ENCODE measurements at places on chromosomes 5 and 9.

DNA sequence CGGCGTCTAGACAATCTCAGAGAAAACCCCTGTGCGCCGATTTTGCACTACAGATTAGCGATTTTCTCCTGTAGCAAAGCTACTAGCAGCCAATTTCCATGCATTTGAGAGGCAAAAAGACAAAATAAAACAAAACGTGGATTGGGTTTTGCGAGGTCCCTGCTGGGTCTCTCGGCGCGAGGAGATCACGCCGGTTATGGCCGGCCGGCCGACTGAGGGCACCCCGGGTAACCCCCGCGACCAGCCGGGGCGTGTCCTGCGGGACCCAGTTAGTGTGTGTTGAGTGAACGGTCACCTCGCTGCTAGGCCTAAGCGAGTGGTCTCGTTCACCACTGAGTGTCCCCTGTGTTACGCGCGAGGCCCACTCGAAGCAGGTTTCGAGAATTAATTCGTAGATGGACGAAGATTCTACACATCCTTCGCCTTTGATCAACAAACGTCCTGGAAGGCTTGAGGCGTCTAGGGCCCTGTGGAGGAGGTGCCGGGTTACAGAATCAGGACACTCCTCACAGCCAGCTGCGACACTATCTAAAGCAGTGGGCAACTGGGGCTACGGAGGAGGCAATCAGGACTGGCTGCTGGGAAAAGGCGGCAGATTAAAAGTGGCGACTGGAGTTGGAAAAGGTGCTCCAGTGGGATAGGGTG lies 764 bp upstream of the VDAC1 start:
- DNase-seq, result peak; percentile 15

GRCh38 chr9:96135753-96136290 lies 166.2 kb downstream of the HSD17B3 start:
- no peak for DNase-seq

GRCh38 chr5:151617841-151618710 lies 26.9 kb upstream of the FAT2 start:
- DNase-seq, result no peak

DNA sequence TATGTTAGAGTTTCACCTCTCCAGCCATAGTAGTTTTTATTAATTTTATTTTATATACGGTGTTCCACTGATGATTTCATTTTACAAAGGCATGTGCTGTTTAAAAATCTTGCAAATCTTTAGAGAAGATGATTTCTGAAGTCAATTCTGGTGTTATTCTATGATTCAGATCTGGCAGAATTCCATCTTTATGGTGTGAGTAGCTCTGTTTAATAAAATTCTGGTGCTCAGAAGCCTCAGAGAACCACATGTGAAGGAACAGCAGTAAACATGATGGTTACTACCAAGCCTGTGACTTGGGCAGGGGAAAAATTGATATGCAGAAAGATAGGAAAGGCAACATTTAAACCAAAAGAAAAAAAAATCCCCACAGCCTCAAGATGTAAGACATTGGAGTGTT lies 299.7 kb downstream of the NPR3 start:
- no peak for DNase-seq

DNA sequence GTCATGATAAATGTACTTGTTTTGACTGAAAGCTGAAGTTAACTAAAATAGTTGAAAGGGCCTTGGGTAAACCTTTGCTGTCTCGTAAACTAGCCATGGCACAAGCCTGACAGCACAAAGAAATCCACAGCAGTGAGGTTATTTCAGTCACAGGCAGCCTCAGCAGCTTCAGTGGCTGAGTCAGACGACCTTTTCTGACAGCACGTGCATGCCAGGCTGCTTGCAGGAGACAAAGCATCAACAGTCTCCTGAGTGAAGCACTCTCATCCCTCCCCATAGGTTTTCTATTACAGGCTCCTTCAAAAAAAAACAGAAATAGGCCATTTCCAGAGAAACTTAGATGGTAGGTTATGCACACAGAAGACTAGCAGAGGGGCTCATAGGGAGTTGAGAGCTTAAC lies 34.6 kb downstream of the OXCT1 start:
- DNase-seq, result no peak

GRCh38 chr5:13566871-13567339 lies 377.6 kb downstream of the DNAH5 start:
- no peak for DNase-seq

DNA sequence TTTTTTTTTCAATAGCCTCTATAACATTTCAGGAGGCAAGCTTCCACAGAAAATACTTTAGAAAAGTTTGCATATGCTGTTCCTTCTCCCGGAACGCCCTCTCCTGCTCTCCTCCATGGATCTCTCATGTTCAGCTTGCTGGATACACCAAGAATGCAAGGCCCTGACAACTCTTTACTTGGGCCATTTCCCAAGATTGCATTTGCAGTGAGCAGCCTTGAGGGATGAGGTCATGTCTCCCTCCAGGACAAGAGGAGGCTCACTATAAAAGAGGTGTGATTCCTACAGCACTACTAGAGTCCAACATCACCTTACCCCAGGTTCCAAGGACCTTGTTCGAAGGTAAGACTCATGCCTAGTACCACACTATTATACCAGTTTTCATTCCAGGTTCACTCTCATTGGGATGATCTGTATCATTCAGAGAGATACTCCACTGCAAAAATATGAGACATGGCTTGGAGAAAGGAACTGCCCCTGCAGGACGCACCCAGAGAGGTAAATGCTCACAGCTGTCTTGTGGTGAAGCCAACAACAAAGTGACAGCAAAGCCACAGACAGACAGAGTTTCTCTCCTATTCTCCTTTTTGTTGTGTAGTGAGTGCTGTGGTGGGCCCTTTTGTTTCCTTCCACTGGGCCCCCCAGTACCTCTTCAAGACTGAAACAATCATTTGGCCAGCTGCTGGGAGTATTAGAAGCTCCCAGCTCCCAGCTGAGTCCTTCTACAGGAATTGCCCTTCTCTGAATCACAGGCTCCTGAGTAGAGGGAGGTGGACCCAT lies 151.7 kb upstream of the ZNF366 start:
- no peak for DNase-seq

- DNase-seq, result no peak
Measured at GRCh38 chr9:4106081-4106759, 193.6 kb downstream of the GLIS3 start.

GRCh38 chr5:54302267-54302687 lies 8.1 kb downstream of the ARL15 start:
- DNase-seq, result no peak

DNA sequence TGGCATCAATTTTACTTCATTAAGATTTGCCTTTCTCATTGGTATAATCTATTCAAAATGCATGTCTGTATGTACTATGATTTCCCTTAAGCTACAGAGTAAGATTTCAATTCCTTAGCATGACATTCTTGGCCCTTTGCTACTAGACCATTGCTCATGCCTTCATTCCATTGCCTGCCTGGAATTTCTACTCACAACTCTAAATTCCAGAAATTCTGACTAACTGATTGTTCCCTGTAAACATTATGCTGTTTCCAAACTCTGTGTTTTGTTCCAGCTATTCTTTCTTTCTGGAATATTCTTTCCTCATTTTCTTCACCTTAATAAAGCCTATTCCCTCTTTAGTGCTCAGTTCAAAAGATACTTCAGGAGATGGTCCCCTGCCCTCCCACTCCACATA lies 568.8 kb upstream of the SEMA6A start:
- no peak for DNase-seq

GRCh38 chr5:91397791-91398190 lies 14.7 kb upstream of the ARRDC3 start:
- DNase-seq, result no peak
